Sigmoid colon (tissue), 7 donors: ENCODE measurements at places on chromosomes 3 and 15. TPM values are rescaled to one million over a fixed set of nuclear protein-coding genes. Genes with fewer than 3 reads are reported as not detected.
A peak's percentile ranks its signal among the peaks of the same experiment; 100 is the strongest.

GRIP2 gene
- total RNA-seq: 1.7 TPM

CHL1 gene
- total RNA-seq: 42.1 TPM

PARP9 gene
- 43.0 TPM for total RNA-seq

SLC12A1 gene
- total RNA-seq: not detected

ZSCAN2 gene
- total RNA-seq: 8.2 TPM

MINAR1 gene
- 0.14 TPM for total RNA-seq

PDZRN3 gene
- total RNA-seq: 172 TPM

DNAH1 gene
- 4.6 TPM for total RNA-seq

PEAK1 gene
- 32.6 TPM for total RNA-seq

MYD88 gene
- 31.6 TPM for total RNA-seq

DNA sequence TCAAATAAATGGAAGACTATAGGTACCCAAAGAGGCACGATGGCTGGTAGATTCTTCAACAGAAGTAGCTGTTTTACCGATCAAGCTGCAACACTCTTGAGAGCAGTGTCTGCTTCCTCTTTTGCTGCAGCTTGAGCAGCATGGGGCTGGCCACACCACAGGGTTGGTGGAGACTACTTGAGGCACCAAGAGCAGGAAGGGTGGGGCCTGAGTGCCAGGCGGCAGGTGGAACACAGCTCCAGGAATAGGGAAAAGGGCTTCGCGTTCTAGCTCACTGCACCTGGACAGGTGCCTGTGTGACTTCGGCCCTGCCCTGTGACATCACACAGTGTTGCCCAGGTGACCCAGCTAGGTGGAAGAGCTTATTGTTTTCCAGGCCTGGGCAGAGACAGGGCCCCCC lies at the start of gene CCDC33:
Gene CCDC33, plus strand, starts transcription at position 365 of the 400 bp plus-strand sequence. CDS start 394 bp downstream, outside the sequence.
- no peak for DNase-seq

DNA sequence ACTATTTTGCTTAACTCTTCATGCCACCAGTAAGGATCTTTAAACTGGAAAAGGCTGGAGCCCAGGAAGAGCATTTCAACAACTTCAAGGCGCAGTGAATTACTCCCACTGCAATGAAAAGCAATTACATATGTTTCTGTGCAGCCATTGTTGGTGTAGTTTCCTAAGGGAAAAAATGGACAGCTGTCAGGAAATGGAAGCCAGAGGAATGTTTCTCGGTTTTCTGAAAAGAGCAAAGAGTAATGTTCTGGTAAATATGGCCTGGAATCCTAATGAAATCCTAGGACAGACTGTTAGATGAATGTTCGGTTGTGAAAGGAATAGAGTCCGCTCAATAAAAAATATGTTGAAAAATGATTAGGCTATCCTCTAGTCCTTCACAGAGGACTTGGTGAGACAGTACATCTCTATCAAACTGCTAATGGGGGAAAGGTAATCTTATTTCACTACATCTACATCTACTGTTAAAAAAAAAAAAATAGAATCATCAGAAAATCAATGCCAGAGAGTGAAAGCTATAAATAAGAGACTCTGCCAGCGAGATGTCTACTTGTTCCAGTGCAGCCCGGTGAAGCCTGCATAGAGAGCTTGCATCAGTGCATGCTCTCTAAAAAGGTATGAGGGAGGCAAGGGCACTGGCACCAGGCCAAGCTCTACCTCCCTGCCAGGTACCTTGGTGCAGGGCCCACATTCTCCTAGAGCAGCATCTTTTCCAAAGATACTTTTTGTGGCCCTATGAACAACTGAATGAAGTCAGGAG lies 68.2 kb upstream of the TJP1 start:
- DNase-seq: no peak

DNA sequence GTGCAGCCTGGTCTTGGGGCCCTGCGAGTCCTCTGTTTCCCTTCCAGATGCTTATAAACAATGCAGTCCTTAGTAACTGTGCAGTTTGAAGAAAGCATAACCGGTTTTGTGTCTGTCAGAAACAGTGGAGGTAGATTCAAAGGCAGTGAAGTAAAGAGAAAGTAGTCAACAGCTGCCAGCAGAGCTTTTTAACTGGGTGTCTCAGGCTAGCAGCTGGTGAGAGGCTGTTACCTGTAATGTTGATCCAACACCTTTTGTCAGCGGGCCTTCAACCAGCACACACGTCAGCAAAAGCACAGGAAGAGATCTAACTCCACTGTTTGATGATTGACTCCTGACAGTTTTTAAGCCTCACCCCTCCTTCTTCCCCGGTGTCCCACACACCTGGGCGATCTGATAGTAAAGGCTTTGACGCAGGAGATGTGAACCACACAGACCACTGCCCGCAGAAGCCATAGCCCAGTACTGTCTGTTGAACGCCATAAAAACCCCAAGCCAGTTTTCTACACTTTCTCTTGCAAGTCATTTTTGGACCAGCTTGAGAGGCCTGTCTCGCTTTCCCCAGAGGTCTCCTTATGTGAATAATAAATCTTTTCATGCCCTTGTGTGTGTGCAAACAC lies 178.0 kb downstream of the FMN1 start:
- no peak for DNase-seq

- DNase-seq: no peak
Observed at GRCh38 chr15:67110361-67110781, 45.0 kb downstream of the SMAD3 start.

GRCh38 chr3:115913069-115913686 lies 289.9 kb downstream of the GAP43 start:
- DNase-seq: no peak

GRCh38 chr3:143331350-143331749 lies 211.8 kb downstream of the CHST2 start:
- no peak for DNase-seq

GRCh38 chr15:48066456-48066855 lies 54.3 kb upstream of the SLC24A5 start:
- DNase-seq: no peak

DNA sequence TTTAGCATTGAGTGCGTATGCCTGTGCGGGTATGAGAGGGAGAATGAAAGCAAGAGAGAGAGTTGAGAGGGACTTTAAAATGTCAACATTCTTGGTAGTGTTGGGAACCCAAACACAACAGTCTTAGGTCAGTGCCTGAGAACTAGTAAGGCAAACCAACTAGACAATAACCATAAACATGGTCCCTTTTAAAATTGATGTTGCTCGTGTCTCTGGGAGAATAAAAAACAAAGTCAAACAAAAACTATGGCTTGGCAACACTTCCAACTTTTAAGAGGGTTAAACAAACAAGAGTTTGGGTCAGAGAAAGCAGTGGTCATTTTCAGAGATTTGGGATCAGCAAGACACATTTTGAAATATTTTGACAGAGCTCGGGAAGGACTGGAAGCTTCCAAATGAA lies 146.7 kb upstream of the THBS1 start:
- DNase-seq: no peak

- DNase-seq: no peak
Observed at GRCh38 chr3:16280671-16281070, 15.7 kb downstream of the OXNAD1 start.

- no peak for DNase-seq
Observed at GRCh38 chr3:31947162-31947561, 33.9 kb downstream of the OSBPL10 start.

DNA sequence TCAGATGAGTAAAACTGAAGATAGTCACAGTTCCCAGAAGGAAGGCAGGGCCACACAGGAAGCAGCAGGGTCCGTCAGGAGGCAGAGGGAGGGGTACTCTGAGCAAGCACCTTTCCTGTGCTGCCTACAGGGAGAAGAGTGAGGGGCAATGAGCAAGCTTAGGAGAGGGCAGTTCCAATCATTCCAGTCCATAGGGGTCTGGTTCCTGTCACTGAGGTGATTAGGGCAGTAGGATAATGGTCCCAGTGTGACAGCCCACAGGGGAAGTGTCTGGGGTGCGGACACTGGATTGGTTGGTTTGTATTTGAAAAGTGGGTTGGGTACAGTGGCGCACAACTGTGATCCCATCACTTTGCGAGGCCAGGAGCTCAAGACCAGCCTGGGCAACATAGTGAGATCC lies 7.1 kb upstream of the ACAD9 start:
- no peak for DNase-seq

DNA sequence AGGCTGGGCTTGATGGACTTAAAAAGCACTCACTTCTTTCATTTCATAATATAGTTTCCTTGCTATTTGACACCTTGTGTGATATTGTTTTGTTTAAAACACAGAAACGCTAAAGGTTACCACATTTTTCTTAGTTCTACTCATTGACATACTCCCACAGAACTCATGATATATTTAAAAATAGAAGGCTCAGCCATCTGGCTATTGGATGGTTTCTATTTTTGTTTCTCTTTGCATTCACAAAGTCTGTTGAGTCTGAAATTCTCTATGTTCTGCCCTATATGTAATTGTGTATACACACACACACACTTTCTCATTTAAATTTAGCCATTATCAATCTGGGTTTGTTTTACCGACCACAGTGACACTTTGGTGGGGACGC lies 128.2 kb downstream of the SOX2 start:
- DNase-seq: no peak

GRCh38 chr3:121793078-121793477 lies 41.8 kb downstream of the IQCB1 start:
- DNase-seq: no peak

DNA sequence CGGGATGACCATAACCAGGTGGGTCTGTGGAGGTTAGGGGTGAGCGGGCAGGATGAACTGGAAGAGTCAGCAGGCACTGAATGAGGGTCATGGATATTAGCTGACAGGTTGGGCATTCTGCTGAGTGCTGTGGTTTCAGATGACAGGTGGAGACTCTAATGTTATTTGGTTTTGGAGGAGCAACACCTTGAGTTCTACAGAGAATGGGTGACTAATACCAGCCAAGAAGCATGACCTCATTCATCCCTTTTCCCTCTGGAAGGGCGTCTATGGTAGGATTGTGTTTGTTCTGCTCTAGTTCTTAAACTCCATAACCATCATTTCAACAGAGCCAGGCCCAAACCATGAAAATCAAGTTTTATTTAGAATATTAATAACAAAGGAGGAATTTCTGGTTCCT lies 550.7 kb upstream of the LMCD1 start:
- DNase-seq: no peak

GRCh38 chr15:78929536-78930264 lies 15.1 kb downstream of the CTSH start:
- no peak for DNase-seq

GRCh38 chr3:42439261-42440115 lies 29.1 kb upstream of the LYZL4 start:
- DNase-seq: no peak

DNA sequence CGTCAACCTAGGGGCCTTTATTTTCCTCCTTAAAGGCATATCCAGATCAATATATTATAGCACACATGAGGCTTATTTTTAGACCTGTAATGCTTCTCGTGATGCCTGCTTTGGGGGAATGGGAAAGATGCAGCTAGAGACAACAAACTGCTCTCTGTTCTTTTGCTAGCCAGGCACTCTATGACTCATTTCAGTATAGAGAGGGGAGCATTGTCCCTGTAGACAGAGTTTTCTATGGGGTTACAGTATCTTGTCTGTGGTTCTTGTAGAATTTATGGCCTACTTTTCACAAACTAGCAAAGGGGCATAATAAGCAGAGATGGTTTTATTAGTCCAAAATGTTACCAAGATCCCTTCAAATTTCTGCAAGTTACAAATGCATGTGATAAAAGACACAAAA lies 305.6 kb downstream of the LSAMP start:
- no peak for DNase-seq

DNA sequence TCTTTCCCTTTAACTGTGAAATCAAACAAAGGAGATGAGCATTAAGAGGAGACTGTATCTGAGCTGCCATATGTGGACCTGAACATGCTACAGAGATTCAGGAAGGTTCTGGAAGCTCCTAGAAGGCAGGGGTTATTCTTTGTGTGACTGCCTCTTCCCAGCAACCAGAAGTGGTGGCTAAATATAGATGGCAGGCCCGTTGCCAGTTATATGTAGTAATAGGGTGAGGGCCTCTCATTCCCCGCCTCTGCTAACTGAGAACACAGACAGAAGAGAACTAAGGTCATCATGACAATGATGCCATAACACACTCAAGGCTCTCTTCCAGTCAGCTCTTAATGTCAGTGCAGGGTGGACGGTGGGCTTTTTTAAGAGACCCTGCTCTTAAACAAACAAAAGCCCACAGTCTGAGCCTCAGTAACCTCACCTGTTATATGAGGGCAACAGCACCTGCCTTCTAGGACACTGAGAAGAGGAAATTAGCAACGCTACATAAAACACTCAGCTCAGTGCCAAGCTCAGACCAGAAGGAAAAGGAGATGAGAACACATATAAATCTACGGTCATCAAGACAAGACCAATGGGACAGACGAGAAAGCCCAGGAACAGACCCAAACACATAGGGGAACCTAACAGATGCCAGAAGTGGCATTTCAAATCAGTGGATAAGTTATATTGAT lies 22.3 kb downstream of the CFAP92 start:
- DNase-seq: no peak

GRCh38 chr3:188218603-188219002 lies 64.6 kb downstream of the LPP start:
- DNase-seq: no peak

DNA sequence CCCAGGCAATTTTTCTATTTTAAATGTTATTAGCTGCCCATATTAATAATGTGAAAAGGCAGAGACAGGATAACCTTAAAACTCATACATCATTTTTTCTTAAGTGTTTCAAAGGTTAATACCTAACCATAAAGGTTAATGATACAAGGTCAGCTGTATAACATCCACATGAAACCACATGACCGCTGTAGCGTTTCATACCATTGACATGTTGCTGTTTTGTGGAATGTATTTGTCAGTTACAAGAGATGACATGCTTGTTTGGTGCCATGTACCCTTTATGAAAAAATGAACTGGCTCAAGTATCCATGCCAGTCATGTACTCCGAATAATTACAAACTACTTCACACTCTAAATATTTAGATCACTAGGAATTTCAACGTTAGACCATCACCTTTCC lies 207.4 kb downstream of the FMN1 start:
- no peak for DNase-seq

- DNase-seq: no peak
Observed at GRCh38 chr3:12833222-12834161, 7.9 kb downstream of the RPL32 start.

GRCh38 chr3:149536429-149536828 lies 61.9 kb downstream of the TM4SF4 start:
- peak; percentile 74 for DNase-seq

DNA sequence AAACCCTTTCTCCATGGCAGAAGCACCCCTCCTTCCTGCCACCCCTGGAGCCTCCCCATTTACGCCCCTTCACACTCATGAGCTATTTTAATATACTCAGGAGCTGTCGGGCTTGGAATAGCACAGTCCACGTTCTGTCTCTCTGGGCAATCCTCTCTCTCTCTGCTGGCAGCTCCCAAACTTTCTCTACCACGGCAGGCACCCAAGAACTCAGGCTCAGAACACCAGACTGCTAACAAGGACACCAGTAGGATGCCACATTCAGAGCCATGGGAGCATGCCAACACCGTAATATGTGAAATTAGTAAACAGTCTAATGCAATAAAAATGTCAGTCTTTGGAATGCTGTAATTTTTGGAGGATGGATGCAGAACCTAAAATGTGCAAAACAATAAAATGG lies 19.3 kb downstream of the TNFAIP8L3 start:
- DNase-seq: peak; percentile 87
